ENCODE measurements at places on chromosomes 11 and 22. TPM values are rescaled to one million over a fixed set of nuclear protein-coding genes. Genes with fewer than 3 reads are reported as not detected.
A peak's percentile ranks its signal among the peaks of the same experiment; 100 is the strongest.

DNA sequence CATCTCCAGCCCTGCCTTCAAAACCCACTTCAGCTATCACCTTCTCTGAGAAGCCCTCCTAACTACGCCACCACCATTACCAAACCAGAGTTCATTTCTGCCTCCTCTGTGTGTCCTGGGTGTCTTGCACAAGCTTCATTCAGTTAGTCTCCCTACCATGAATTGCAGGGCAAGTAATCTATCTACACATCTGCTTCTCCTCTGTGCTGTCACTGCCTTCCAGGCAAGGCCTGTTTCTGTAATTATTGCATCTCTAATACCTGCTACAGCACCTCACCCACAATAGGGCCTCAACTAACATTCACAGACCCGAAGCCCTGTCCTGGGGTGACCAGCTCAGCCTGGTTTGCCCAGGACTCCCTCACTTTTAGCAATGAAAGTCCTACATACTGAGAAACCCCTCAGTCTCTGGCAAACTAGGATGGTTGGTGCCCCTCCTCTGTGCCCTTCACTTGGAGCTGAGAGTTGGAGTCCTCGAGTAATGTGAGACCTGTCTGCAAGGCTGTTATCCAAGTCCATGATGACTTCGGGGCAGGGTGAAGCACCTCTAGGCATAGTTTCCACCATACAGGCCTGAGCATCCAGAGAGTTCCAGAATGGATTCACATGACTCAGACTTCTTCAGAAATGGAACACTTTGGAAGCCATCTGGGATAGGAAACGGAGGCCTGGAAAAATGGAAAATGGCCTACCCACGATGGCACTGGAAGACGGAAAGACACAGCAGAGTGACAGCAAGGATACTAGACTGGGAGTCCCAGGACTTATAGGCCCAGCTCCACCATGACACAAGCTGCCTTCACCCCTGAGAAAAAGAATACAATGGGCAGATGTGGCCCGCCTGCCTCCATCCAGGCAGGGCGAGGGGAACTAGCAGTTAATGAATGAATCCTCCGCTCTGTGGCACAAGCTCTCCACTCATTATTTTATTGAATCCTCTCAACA lies 269.3 kb downstream of the BUD13 start:
- no peak for DNase-seq

DNA sequence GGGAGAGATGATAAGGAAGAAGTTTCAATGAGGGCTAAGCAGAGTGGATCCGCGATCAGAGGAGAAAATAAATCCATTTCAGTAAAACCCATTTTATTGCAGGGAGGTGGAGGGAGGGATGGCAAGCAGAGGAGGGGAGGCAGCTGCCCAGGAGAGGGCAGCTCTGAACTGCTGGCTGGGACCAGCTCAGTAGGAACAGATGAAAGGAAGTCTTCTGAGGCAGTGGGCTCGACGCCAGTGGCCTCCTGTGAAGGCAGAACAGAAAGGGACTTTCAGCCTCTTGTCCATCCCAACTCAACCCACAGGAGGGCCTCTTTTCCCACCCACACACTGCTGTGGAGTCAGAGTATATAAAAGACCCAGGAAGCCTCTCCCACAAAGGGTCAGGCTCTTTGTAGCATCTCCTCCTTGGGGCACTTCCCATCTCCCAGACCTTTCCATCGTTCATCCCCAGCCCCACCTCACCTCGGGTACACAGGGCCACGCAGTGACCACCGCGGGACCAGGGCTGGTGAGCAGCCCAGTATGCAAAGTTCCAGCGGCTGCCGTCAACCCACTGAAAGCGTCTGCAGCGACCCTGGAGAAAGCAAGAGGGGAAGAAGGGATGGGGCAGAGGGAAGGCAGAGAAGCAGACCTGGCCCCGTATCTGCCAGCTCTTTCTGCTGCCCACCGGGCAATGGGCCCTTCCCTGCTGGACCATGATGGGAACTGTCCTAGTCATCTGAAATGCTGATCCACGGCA lies 3.0 kb downstream of the PRG2 start:
- peak; percentile 17 for DNase-seq

GRCh38 chr22:44597616-44598015 lies 99.6 kb upstream of the RTL6 start:
- DNase-seq, result no peak

FAM111B gene
- 42.9 TPM for total RNA-seq

PLXNB2 gene
- 130 TPM for total RNA-seq

Measured in fibroblast of the aortic adventitia (primary cell).